Stimulated activated CD8-positive, alpha-beta memory T cell treated with anti-CD3 and anti-CD28 coated beads, Interleukin-4, amount 100 ng/mL, for 1 hour (primary cell): ENCODE measurements at places on chromosomes 16 and 17.

GRCh38 chr17:56441308-56441707, 152.2 kb upstream of the NOG start:
- DNase-seq, result no peak

- no peak for DNase-seq
Observed at GRCh38 chr16:73177729-73178295, 129.9 kb upstream of the ZFHX3 start.

- DNase-seq, result no peak
Observed at GRCh38 chr17:73689596-73690275, 45.5 kb upstream of the SDK2 start.

DNA sequence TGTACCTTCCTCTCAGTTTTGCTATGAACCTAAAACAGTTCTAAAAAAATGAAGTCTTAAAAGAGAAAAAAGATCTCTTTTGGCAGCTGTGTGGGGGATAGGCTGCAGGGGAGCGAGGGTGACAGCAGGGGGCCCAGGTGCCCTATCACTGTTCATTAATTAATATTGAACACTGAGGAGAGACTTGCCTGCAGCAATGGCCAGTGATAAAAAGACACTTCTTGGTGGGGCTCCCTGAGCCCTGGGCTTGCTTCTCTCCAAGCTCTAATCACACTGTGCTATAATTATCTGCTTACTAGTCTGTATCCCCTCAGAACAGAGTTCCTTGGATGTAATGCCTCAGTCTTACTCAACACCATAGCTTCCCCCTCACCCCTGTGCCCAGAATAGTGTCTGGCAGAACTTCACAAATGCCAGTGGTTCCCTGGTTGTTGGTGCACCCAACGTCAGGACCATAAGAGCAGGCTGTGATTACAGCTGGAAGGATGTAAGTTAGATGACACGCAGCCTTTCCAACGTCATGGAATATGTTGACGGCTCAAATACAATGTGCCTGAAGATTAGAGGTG, 52.0 kb upstream of the IRX6 start:
- no peak for DNase-seq

DNA sequence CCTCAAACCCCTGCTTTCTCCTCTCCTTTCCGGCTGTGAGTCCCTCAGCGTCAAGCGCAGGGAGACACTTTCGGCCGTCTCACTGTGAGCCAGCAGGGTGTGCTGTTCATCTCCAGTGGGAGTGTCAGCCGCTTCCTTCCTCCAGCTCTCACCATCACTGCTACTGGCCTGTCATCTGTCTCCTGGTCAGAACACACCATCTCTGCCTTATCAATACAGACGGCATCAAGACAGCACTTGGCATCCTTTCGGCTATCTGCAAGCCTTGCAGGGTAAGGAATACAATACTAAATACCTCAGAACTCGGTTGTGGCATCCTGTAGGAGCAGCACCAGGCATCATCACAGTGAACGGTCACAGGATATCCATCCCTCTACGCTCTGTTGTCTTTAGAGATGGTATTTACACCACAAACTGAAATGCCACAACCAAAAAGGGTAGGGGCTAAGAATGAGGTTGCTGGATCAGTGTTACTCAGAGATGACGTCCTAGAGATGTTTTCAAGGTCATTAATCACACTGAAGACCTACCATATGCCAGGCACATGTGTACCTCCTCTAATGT, 20.7 kb upstream of the CMTM4 start:
- no peak for DNase-seq

- DNase-seq, result peak; percentile 19
Observed at GRCh38 chr16:85253084-85253941, 141.0 kb upstream of the CIBAR2 start.

DNA sequence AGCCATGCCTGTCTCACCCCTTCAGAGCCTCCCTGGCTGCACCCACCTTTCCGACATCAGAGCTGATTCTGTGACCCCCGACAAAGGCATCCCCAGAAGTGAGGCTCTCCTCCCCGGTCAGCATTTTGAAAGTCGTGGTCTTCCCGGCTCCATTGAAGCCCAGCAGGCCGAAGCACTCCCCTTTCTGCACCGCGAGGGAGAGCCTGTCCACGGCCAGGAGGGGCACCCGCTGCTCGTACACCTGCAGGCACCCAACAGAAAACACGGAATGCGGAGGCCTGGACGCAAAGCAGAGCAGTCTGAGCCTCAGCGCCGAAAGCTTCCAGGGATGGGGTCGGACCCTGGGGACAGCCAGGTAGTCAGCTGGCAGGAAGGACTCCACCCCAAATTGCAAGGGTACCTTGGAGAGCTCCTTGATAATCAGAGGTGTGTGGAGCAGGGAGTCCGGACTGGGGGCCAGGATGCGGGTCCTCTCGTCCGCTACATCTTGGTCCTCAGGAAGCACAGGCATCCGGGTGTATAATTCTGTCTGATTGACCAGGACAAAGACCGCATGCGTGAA, 13.1 kb upstream of the RNPS1 start:
- DNase-seq, result no peak

DNA sequence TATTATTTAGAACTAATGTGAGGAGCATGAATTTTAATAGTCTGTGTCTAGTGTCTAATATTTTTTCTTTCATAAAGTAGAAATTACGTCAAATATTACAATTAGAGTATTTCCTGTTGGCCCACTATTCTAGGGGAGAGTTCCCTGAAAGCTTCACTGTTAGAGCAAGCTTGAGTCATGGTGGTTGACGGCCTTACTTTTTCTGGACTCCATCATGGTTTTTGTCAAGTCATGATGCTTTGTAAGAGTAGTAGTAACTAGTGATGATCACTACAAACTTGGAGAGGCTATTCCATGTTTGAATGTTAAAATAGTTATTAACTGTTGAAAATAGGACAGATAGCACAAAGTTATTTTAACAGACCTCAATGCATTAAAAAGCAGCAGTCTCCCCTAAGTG, 1.7 kb downstream of the PSMD11 start:
- no peak for DNase-seq

DNA sequence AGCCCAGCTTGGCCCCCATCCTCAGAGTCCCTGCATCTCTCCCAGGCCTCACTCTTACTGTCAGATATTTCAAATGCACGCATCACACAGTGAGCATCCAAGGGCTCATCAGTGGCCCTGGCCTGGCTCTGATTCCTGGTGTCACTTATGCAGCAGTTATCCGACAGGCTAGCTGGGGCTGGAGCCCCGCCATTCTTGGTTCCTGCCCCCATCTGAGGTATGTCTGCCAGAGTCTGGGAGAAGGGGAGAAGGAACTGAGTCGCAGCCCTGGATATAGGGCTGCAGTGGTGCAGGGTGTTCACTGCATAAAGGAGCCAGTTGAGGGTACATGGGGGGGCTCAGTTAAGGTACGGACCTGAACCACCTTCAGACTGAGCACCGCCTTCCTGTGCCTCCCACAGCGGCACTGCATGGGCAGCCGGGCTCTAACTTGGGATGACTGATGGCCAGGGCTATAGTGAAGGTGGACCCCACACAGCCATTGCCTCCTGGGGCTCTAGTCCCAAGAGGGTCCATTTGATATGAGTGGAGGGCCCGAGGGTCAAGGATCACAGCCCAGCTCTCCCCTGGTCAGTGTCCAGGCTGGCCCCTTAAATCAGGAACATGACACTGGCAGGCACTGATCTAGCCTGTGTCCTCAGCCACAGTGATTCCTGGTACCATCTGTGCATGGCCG, 1.8 kb upstream of the RASD1 start:
- no peak for DNase-seq

DNA sequence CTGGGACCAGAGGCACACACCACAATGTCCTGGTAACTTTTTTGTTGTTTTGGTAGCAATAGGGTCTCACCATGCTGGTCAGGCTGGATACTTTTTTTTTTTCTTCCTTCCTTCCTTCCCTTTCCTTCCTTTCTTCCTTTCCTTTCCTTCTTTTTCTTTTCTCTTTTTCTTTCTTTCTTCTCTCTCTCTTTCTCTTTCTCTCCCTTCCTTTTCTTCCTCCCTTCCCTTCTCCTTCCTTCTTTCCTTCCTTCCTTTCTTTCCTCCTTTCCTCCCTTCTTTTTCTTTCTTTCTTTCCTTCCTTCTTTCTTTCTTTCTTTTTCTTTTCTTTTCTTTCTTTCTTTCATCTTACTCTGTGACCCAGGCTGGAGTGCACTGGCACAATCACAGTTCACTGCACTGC, 18.4 kb upstream of the ULK2 start:
- no peak for DNase-seq

DNA sequence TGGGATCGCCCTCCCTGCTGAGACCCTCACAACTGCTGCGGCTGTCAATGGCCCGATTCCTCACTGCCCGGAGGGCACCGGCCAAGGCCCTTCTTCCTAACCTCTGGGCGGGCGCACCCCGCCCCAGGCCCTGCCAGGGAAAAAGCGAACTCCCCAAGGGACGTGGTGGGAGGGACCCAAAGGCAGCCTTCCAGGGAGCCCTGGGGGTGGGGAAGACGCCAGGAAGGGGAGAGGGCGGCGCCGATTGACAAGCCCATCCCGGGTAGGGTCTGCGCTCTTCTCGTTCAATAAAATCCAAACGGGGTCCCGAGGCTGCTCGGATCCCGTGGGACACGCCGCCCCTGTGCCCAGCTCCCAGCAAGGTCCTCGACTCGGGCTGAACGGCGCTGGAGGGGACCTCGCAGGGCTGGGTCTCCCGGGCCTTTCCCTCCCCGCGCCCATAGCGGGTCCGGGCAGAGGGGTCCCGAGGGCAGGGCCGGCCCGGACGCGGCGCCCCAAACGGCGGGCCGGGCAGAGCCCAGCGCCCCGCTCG, 416 bp downstream of the KIFC3 start:
- DNase-seq, result no peak

DNA sequence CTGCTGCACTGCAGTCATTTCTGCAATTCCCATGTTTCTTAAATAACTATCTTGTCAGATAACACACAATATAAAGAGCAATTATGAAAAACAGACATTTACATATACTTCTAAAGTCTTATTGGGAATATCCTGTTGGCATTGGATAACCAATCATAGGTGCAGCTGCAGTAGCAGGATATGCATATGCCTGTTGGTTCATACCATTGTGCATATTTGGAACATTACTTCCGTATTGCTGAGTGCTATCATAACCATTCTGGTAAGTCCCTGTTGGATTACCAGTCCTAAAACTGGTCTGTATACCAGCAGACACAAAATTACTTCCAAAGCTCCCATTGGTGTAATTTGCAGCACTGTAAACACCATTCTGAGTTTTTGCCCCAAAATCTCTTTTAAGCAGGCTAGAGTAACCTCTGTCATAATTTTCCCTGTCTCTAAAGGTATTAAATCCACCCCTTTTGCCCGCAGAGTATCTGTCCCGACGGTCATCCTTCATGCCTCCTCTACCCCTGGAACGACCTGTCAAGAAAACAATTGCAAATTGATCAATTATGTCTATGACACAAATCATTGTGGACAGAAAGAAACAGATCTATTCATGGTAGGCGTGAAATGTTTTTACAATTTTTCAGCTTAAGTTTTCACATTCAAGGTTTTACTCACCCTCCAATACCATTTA, 3.1 kb upstream of the POLG2 start:
- DNase-seq, result no peak

DNA sequence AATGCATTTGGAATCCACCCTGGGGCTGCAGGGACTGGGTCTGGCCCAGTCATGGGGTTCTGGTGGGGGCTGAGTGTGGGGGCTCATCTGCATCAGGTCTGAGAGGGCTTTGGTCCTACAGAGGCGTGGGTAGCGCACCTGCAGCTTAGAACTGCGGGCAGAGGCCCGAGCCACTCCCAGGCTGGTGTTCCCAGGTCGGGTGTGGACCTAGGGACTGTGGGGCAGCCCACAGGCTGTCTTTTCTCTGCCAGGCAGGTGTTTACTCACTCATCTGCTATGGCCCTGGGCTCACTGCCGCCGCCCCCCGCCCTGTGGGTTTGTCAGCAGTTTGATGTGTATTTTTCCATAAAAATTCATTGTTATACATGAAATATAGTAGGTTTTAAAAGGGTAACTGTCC, 27.0 kb upstream of the DOC2B start:
- DNase-seq, result no peak

GRCh38 chr16:72597938-72598337, 426.0 kb upstream of the PMFBP1 start:
- no peak for DNase-seq

DNA sequence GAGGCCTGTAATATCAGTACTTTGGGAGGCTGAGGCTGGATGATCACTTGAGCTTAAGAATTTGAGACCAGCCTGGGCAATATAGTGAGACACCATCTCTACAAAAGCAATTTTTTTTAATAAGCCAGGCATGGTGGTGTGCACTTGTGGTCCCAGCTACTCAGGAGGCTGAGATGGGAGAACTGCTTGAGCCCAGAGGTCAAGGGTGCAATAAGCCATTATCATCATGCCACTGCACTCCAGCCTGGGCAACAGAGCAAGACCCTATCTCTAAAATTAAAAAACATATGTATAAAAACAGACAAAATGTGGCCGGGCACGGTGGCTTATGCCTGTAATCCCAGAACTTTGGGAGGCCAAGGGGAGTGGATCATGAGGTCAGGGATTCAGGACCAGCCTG, 3.2 kb upstream of the ZNF785 start:
- no peak for DNase-seq

DNA sequence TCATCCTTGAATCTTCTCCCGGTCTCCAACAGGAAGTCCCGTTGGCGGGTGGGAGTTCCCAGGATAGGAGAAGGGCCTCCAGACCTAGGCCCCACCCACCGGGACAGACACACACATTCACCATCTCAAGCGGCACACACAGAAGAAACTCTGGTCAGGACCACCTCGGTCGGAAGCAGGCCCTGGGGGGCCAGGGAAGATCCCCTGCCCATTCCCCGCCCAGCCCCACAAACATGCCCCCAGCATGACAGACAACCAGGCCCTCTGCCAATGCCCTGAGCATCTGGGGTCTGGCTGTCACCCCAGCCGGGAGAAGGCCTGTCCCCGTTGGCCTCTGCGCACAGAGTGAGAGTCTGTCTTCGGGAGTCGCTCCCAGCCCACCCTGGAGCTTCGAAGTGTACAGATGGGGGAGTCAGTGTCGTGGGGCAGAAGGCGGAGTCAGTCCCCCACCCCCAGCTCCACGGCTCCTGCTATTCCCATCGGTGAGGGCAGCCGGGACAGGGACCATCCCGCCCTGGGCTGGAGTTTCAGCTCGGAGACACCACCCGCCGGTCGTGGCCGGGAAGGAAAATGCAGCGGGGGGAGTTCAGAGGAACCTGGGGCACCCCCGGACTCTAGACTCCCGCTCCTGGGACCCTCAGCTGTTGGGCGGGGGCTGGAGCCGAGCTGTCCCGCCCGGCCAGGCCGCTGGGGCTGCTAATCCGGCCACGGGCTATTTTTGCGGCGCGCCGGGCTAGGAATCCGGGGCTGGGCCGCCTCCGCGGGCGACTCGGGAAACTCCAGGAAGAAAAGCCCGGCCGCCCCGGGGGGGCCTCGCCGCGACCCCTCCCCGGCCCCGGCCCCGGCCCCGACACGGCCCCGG, 660 bp downstream of the RHBDF1 start:
- no peak for DNase-seq

- no peak for DNase-seq
Observed at GRCh38 chr16:69133373-69133954, 1.0 kb downstream of the UTP4 start.
